ENCODE measurements at places on chromosomes 3 and 15.

DNA sequence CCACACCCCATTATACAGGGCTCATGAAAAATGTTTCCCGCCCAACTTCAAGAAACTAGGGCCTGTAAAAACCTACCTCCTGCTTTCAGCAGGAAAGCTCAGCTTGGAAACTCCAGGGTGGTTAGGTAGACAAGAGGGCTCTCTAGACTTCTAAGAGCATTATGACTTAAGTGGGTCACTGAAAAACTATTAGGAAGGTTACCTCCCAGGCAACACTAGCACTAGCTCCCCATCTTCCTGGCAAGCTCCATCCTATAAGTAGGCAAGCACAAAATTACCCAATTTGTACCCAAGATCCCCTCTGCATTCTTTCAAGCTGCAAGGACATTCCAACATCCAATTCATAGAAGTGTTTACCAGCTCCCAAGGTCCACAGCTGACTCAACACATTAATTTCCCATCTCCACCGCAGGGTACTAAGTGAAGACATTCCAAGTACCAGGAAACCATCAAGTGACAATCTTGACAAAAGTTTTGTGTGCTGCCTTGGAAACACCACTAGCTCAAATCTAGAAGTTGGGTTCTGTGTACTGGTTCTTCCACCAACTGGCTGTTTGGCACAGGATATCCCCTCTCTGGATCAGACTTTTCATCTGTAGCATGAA, 46.9 kb downstream of the WNT5A start:
- no peak for DNase-seq

DNA sequence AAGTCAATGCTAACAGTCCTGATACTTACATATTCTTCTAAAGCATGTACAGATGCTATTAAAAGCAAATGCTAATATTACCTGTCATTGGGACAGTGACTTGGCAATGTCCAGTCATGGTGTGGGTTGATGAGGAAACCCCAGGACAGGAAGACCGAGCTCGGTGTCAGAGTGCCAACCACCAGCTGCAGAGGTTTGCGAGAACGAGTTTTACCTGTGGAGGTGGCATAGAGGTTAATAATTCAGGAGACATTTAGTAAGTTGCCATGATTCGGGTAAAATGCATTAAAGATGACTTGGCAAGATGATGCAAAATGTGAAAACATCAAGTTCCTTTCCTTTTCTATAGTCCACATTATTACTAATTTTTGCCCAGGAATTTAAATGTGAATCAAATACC, 94.5 kb downstream of the ABI3BP start:
- no peak for DNase-seq

GRCh38 chr15:43208052-43209002, 12.5 kb downstream of the EPB42 start:
- no peak for DNase-seq

DNA sequence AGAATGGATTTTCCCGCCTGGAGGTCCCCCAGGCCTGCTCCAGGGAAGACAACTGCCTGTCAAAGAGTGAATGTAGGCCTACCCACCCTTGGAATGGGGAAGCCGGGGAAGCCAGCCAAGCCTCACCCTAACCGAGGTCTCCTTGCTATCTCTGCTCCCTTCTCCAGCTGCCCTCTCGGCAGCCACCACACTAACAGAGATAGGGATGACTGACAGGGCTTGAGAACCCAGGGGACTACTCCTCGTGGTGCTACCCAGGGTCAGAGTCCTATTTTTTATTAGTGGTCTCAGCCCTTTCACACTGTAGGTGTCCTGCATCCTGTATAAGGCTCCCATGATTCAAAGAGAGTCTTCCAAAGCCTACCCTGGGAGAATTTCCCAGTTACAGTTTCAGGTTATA, 160.6 kb upstream of the CHRM5 start:
- no peak for DNase-seq

GRCh38 chr15:88637841-88638625, 783 bp upstream of the ISG20 start:
- no peak for DNase-seq

GRCh38 chr15:79086814-79087213, 3.8 kb downstream of the RASGRF1 start:
- no peak for DNase-seq

- no peak for DNase-seq
Observed at GRCh38 chr3:127744253-127744815, 71.6 kb downstream of the ABTB1 start.

DNA sequence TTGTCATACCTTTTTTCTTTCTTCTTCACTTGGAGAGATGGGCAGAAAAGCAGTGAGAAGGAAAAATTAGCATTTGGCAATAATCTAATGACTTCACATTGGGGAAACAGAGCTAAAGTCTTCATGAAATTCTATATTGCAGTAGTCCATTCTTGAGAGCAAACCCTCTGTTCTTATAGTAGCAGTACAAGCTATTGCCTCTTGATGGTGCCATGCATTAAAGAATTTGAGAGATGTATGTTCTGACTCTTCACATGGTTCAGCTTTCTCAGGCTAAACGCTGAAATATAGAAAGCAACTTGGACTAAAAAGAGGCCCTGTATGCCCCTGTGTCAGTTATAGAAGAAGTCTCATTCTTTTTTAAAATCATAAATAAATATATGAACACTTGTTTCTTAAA, 36.0 kb downstream of the PHLDB2 start:
- peak; percentile 81 for DNase-seq

- no peak for DNase-seq
Observed at GRCh38 chr3:67201026-67201425, 202.9 kb downstream of the KBTBD8 start.

DNA sequence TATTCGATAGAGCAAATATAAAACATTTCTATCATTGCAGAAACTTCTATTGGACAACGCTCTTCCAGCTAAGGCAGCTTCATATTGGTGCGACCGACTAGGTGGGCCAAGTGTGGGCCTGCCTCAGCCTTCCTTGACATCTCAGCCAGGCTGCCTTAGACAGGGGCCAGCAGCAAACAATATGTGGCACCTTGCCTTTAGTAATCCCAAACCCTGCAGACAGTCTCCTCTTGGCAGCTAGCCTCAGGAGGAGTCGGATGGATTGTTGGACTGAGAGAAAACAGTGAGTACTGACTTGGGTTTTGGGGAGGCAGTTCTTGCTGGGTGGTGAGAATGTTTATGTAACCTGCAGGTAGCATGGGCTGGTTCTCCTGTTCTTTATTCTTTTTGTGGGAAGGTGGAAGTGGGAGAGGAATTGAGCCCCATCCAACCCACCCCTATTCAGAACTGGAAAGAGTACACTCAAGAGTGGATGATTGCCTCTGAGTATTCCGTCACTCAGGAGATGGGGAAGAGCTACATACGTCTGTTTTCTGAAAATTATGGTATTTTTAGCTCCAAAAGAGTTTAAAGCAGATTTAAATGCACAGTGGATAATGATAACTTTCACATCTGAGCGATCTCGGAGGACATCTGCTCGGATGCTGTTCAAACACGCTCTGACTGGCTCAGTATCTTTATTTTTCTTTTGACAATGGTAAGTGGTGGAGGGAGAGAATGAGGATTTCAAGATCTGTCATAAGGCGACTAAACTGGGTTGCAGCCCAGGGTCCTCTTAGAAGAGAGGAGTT, 47.2 kb downstream of the GPD1L start:
- DNase-seq, result no peak

DNA sequence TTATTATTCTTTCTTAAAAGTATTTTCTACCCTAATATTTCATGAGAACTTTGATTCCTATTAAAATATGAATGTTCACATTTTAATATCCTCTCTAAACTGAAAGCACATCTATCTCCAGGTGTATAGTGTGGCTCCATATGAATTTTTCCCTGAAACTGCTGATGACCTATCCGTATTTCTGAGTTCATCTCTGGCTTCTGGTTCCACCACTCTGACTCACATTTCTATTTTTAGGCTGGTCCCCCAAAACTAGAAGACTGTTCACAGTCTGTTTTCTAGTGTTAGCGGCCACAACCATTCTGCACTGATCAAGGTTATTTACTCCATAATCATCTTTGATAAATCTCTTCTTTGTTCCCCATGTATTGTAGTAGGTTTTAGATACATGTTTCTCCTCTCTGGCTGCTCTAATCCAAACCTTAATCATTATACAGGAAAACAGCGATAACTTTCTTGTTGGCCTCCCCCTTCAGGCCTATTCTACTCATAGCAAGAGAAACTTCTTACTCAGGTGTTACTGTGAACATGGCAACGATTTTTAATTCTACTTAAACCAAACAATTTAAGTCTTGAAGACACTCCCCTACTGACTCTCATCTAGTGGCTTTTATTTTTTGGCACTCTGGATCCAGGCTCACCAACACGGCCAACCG, 12.8 kb downstream of the ADPGK start:
- no peak for DNase-seq

DNA sequence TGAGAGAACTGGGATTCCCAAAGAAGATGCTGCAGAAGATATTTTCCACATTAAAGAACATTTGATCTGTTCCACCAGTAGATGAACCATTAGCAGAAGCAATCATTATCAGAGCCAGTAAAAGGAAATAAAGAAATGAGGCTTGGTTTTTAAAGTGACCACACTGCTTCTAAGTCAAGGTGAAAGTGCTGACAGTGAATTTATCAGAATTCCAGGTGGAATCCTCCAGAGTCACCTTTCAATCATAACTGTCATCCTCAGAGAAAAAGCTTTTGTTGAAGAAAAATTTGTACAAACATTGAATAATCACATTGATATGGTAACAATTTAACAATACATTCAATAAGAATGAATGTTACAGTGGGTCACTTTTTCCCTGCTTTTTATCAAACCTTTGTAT, 99.8 kb downstream of the GREM1 start:
- no peak for DNase-seq

- no peak for DNase-seq
Observed at GRCh38 chr3:186366206-186366605, 4.2 kb upstream of the DGKG start.

DNA sequence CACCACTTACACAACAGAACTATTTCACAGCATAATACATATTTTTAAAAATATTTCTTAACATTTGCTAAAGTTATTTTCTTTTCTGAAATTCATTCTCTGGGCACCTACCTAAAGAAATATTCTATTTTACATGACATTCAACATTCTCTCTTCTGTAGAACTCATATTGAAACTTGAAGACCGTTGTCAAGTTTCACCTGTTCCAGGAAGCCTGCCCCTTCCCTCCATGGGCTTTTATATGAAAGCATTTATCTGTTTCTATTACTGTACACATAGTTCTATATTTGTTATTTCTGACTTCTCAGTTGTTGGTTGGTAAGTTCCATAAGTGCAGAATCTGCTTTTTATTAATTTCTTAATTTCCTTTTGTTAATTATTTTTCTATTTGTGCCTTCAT, 204.3 kb upstream of the ALCAM start:
- DNase-seq, result no peak

DNA sequence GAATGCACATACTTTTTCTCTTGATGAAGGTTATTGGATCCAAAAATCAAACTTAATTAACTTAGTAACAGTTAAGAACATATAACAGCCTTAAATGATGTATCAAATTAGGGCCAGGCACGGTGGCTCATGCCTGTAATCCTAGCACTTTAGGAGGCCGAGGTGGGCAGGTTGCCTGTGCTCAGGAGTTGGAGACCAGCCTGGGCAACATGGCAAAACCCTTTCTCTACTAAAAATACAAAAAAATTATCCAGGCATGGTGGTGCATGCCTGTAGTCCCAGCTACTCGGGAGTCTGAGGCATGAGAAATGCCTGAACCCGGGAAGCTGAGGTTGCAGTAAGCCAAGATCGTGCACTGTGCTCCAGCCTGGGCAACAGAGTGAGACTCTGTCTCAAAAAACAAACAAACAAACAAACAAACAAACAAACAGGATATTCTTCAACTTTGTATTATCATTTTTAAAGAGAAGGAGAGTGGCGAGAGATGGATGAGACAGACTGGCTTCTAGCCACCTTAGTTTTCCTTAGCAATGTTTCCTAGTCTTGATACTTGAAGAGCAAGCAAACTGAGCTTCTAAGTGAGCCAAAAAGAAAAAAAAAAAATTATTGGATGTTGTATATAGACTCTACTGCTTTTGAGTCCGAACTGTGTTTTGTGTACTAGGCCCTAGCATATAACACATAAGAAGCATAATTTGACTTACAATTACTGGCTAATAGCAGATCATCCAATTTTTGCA, 13.8 kb downstream of the SPRED1 start:
- peak; percentile 31 for DNase-seq

- no peak for DNase-seq
Observed at GRCh38 chr15:34325368-34325767, 12.2 kb downstream of the SLC12A6 start.

GRCh38 chr15:33934396-33934795, 33.9 kb upstream of the CHRM5 start:
- DNase-seq, result no peak

DNA sequence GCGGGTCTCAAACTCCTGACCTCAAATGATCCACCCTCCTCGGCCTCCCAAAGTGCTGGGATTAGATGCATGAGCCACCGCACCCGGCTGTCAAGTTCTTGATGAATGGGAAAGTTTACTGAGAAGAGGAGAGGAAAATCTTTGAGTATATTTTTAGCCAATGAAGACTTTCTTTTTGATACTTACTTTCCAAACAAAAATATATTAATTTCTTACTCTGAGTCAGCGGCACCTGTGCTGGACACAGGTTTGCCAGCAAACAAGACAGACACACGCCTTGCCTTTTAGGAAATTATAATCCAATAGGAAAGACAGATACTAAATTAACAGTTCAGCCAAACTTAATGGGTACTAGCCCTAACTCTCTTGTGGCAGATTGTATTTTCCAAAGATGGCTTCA, 166.6 kb downstream of the SHQ1 start:
- no peak for DNase-seq

GRCh38 chr3:122989856-122990575, 37.5 kb downstream of the SEMA5B start:
- DNase-seq, result no peak

GRCh38 chr15:78054518-78054917, 23.0 kb downstream of the TBC1D2B start:
- no peak for DNase-seq

DNA sequence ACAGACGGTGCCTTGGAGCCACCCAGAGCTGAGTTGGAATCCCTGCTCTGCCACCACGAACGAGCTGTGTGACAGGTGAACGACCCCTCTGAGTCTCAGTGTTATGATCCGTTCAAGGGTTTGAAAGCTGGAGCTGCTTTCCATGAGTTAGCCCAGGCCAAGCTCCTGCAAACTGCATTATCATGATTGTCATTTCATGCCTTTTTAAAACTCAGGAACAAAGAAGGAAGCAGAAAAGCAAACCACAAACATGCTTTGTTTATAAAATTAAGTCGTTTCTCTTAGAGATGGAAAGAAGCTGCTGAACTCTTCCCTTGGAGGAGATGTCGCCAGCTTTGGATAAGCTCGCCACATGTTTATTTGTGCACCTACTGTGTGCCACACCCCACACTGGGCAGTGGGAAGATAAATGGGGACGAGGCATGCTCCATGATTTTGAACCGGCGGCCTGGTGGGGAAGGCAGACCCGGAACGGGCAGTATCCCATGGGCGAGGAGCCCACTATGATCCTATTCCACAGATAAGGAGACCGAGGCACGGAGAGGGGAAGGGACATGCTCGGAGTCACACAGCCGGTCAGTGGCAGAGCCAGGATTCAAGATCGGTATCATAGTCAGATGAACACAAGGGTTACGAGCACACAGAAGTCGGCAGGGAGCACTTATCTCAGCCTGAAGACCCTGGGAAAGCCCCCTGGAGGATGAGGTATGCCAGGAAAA, 15.9 kb downstream of the HRH1 start:
- DNase-seq, result no peak

- no peak for DNase-seq
Observed at GRCh38 chr3:8556473-8556869, 54.8 kb downstream of the LMCD1 start.

Measured in ELR (cell line).